ENCODE measurements at places on chromosomes 2 and 18. TPM values are rescaled to one million over a fixed set of nuclear protein-coding genes. Genes with fewer than 3 reads are reported as not detected.

Gene SLC5A7
- total RNA-seq = under 0.01 TPM

GRCh38 chr2:241562269-241562891, 3.8 kb downstream of the BOK start:
- DNase-seq = no peak

DNA sequence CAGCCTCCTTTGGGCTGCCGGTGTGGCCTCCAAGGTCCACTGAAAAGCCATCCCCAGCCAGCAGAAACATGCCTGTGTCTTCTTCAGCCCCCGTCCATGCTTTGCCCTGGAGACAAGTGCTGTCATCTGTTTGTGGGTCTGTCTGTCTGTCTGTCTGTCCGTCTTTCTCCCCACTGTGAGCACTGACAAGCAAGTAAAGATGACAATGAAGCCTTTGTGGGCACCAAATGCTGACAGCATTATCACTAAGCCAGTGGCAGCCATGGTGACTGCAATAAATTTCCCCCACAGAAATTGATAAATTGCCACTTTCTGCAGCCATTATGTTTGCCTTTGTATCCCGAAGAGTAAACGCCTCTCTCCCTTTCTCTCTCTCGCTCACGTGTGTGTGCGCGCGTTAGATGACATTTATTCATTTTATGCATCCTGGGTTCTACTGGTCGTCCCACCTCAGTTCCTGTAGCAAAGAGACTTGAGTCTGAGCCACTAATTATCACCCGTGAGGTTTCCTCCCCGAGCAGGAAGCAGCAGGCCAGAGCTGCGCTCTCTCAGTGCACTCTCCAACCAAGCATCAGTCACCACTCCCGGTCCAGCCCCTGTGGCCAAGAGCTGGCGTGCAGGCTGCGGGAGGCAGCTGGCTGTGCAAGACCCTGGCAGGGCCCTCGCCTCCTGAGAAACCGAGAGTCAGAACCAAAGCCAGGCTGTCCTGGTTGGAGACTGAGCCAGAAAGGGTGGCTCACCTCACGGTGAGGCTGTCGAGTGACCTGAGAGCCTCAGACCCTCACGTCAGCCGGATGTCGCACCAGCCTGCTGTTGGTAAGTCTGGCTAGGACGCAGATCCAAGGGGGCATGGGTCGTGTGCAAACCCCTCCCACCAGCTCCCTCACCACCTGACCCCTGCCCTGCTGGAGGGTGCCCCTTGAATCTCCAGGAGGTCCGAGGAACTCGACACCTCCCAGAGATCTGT, 6.9 kb downstream of the STEAP3 start:
- no peak for DNase-seq

DNA sequence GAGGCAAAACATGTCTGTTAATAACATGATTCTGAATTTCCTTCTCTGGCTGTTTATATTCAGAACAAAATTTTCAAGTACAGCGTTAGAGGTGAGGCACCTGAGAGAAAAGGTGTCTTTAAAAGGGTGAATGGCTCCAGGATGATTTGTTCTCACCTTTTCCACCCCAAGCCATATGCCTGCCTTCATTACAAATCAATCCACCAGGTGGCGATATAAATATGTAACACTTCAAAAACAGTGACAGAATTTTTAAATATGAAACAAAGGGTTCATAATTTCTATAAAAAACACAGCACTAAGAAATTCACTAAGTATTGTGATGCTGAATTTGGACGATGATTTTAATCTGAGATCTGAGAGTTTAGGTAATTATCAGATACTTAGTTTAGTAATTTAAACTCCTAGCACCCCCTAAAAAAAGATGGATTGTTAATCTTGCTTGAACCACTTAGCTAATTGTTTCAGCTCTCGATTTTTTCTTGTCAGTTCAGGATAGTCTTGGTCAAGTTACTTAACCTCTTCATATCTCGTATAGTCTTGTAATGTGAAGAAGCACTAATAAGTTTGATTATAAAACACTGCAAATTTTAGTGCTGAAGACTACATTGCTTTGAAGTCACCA, 528.8 kb downstream of the CPS1 start:
- DNase-seq = no peak

- DNase-seq = no peak
Observed at GRCh38 chr2:187646556-187646955, 92.3 kb upstream of the TFPI start.

DNA sequence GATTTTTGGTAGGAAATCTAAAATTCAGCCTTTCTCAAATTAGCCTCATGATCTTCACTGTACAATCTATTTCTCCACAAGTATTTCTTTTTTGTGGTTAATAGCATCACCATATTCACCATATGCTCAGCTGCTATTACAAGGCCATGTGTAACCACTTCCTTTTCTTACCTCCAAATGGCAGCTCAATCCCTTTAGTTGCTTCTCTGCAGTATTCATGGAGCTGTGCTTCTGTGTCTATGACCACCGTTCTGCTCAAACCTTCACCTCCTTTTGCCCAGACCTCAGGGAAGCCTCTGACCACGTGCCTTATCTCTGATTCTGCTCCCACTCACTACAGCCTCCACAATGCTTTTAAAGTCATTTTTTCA, 126.7 kb upstream of the TMEM200C start:
- DNase-seq = no peak
